ENCODE measurements at places on chromosomes 2 and 18. TPM values are rescaled to one million over a fixed set of nuclear protein-coding genes. Genes with fewer than 3 reads are reported as not detected.

- peak; percentile 81 for DNase-seq
These were observed 54.6 kb upstream of the GPR17 start for GRCh38 chr2:127591221-127591923.

DNA sequence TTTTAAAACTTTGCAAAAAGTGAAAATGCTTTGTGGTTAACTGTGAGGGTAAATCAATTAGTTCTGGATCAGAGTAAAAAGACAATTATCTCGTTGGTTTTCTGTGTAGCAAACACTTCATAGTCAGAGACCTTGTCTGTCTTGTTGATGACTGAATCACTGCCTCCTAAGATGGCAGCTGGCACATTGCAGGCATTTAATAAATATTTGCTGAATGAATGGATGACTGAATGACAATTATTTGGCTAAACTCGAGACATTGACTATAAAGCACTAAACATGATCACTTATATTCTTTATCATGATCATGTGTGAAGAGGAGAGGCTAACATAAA lies 96.2 kb downstream of the MAIP1 start:
- no peak for DNase-seq

GYPC gene
- 76.7 TPM for total RNA-seq

DNA sequence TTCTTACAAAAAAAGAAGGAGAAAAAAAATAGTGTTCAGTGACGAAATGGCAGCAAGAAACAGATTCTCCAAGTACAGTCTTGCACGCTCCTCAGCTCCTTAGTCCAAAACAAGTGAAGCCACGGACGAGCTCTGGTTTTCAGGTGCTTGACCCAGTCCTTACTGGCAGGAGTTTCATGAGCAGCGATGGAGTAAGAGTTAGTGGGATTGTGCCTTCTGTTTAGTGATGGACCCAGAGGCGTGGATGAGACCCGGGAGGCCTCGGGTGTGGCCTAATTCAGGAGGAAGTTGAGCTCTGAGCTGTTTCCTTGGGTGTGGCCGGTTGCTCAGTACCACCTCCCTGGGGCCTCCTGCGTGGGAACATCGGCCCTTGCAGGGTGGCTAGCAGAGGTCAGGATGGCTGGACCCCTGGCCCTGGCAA lies 52.0 kb downstream of the KIF5C start:
- DNase-seq, result no peak

TCF7L1 gene
- 21.1 TPM for total RNA-seq

MC2R gene
- total RNA-seq, result not detected

Measured in upper lobe of right lung (tissue), 1 donor.